ENCODE measurements at places on chromosomes 2 and 18.
A peak's percentile ranks its signal among the peaks of the same experiment; 100 is the strongest.

- DNase-seq = no peak
Observed at GRCh38 chr2:112529757-112530156, 12.5 kb upstream of the POLR1B start.

GRCh38 chr18:59691996-59692395 is 5.2 kb downstream of the CCBE1 start:
- peak; percentile 74 for DNase-seq

GRCh38 chr2:189641002-189641401 is 20.3 kb upstream of the ASNSD1 start:
- no peak for DNase-seq

GRCh38 chr2:63054841-63055225 is 4.2 kb downstream of the OTX1 start:
- no peak for DNase-seq

GRCh38 chr2:127597984-127598380 is 48.0 kb upstream of the GPR17 start:
- peak; percentile 59 for DNase-seq

DNA sequence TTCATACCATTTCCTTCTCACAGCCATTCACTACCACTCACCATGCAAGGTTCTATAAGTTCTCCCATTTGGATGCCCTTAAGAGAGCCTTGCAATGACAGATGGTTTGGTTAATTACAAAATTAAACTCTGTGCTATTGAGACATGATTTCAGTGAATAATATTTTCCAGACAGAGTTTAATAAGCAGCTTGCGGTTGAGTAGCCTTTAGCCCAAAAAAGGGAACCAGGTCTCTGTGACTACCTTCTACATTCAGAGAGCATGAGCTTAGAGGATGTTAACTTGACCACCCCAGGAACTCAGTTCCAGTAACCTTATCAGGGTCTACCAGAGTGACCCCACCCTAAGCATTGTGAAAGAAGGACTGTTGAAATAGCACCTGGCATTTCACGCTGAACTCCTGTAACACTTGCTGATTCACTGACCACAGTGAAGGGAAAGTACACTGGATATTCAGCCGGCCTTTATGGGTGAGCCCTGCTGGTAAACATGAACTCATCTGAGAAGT is 1173.1 kb upstream of the ZEB2 start:
- DNase-seq = peak; percentile 90

DNA sequence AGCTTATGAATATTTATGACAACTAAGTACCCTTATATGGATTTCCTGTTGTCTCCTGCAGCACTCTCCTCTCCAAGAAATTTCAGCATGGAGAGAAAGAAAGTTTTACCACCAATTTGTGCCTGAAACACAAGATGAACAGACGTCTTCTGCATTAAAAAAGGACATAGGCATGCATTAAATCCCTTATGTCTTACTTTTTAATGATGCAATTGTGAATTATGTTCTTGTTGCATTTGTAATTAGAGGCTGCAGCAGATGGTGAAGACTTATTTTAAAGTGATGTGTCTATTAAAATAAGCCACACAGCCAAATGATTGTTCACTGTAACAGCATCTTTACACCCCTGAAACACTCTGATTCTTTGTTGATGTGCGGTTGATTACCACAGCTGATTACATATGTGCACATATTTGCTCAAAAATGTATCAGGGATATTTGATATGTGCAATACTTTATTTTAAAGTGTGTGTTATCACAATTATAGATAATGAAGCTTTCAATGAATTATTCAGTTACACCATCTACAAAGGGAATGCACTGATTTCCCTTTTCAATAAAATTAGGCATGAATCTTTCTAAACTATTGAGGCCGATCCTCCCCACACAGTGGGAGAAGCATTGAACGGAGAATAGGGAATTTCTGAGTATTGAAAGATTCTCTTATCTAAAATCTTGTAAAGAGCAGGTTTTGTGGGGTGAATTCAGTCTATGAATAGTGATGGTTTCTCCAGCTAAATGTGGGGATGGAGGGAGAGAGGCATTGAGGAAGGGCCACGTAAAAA is 585.1 kb downstream of the SLC4A3 start:
- DNase-seq = no peak

DNA sequence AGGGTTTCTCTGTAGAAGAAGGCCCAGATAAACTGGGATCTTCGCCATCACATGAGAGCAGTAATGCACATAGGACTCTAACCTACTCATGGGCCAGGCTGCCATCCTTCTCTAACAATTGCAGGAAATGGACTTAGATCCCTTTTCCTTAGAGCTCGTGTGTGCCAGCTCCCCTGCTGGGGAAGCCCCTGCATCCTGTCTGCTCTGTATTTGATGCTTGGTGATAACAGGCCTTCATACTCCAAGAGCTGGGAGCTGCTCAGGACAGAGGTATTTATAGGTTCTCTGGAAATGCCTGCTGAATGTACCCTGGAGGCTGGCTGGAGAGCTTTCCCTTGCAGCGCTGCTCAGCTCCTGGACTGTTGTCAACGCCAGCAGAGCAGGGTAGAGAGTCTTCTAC is 249.6 kb downstream of the MTX2 start:
- no peak for DNase-seq

- DNase-seq = peak; percentile 15
Observed at GRCh38 chr18:27808683-27809082, 368.2 kb downstream of the CDH2 start.

- DNase-seq = peak; percentile 54
Observed at GRCh38 chr18:75211953-75212750, 1.6 kb downstream of the TSHZ1 start.

DNA sequence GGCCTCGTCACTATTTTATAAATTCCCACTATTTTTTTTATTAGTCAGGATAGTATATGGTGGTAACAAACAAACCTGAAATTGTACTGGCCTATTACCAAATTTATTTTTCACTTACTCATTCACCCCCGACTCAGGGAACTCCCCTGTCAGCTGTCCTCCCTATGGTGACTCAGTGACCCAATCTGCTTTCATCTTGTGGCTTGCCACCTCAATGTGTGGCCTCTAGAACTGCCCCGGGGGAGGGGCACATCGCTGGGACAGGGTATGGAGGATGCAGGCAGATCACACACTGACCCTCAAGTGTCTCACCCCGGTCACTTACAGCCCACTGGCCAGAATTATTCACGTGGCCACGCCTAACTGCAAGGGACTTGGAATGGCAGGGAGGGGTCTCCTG is 71.6 kb downstream of the ACTR2 start:
- peak; percentile 67 for DNase-seq

GRCh38 chr18:80253236-80253635 is 5.9 kb upstream of the PARD6G start:
- DNase-seq = no peak

GRCh38 chr18:35042389-35043071 is 1.3 kb downstream of the MAPRE2 start:
- peak; percentile 50 for DNase-seq

- peak; percentile 89 for DNase-seq
Observed at GRCh38 chr2:129929321-129930290, 49.9 kb upstream of the RAB6C start.

GRCh38 chr2:196040218-196040617 is 28.4 kb downstream of the DNAH7 start:
- peak; percentile 12 for DNase-seq

GRCh38 chr2:165895974-165896373 is 57.6 kb downstream of the TTC21B start:
- DNase-seq = no peak
